ENCODE measurements at places on chromosomes 5 and 9. TPM values are rescaled to one million over a fixed set of nuclear protein-coding genes. Genes with fewer than 3 reads are reported as not detected.

Gene MELK
- total RNA-seq, result 0.59 TPM

Gene SLC36A3
- not detected for total RNA-seq

DNA sequence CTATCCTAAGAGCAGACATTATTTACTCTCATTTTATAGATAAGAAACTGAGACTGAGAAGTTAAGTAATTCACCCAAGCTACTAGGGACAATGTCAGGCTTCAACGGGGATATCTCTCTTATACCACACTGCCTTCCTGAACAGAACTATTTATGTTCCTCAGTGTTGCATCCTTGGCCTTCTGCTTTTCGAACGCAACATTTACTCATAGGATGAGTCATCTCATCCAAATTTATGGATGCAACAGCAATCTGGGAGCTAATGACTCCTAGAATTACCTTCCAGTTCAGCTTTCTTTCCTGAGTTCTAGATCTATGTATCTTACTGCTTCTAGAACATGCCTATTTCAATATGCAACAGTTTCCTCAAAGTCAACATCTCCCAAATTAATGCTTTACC is 103.6 kb upstream of the PAM start:
- no peaks in the 10 kb centered on the region for H3K36me3 ChIP-seq
- no peak for DNase-seq
- no peak overlapping the region for H3K27ac ChIP-seq

DNA sequence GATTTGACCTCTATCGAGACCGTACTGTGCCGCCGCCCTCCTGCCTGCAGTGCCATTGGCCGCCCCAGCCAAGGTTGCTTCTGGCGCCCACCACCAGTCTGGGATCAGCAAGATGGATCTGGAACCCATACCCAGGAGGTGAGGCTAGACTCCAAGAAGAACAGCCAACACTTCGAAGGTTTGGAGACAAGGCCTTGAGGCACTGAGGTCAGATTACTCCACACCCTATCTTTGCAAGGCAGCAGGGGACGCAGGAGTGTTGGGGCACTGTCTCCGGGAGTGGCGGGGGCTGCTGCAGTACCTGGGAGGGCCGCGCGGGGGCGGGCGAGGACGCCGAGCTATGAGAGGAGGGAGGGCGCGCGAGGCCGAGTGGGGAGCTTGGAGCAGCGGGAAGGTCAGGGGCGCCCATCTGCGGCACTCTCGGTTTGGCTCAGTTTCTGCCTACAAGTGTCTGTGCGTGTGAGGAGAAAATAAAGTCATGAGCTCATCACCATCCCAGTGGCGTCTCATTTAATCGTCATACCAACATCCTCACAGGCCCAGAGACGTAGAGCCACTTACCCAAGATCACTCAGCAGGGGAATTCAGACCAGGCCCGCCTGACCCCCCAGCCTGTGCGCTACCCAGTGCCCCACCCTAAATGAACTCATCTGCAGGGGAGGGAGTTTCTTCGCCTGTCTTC is 20.5 kb upstream of the PSD2 start:
- no peaks in the 10 kb centered on the region for H3K27me3 ChIP-seq
- no peak overlapping the region for H3K4me3 ChIP-seq
- DNase-seq, result no peak
- H3K27ac ChIP-seq, result no peak overlapping the region
- no peaks in the 10 kb centered on the region for H3K36me3 ChIP-seq

- no peaks in the 10 kb centered on the region for H3K27me3 ChIP-seq
- H3K27ac ChIP-seq, result peak overlapping the region; percentile 95
- H3K4me3 ChIP-seq, result no peak overlapping the region
- no peaks in the 10 kb centered on the region for H3K4me1 ChIP-seq
Observed at GRCh38 chr9:34993502-34994259, 4.1 kb downstream of the DNAJB5 start.

- no peak overlapping the region for H3K27ac ChIP-seq
- H3K27me3 ChIP-seq, result no peaks in the 10 kb centered on the region
- DNase-seq, result no peak
Observed at GRCh38 chr9:89380437-89381307, 62.4 kb downstream of the SECISBP2 start.

- H3K4me3 ChIP-seq, result no peak overlapping the region
- no peaks in the 10 kb centered on the region for H3K36me3 ChIP-seq
- no peak overlapping the region for H3K27ac ChIP-seq
- no peak for DNase-seq
Observed at GRCh38 chr5:40033009-40033408, 608.2 kb upstream of the DAB2 start.

Data from breast epithelium (tissue), 4 donors.